ENCODE measurements at places on chromosomes 4 and X.

DNA sequence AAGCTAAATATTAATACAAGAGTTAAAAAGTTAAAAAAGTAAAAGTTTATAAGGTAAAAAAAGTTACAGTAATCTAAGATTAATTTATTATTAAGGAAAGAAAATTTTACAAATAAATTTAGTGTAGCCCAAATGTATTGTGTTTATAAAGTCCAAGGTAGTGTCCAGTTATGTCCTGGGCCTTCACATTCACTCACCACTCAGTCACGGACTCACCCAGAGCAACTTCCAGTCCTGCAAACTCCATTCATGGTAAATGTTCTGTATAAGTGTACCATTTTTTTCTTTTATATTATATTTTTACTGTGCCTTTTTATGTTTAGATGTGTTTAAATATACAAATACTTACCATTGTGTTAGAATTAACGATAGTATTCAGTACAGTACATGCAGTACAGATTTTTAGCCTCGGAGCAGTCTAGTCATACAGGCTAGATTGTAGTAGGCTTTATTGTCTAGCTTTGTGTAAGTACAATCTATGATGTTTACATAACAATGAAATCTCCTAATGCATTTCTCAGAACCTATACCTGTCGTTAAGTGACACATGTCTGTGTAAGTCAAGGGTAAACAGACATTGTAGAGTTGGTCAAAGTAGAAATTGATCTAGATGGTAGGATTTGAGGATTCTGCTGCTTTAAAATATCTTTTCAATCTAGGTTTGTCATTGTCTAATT is 197.7 kb downstream of the GC start:
- no peak for DNase-seq

DNA sequence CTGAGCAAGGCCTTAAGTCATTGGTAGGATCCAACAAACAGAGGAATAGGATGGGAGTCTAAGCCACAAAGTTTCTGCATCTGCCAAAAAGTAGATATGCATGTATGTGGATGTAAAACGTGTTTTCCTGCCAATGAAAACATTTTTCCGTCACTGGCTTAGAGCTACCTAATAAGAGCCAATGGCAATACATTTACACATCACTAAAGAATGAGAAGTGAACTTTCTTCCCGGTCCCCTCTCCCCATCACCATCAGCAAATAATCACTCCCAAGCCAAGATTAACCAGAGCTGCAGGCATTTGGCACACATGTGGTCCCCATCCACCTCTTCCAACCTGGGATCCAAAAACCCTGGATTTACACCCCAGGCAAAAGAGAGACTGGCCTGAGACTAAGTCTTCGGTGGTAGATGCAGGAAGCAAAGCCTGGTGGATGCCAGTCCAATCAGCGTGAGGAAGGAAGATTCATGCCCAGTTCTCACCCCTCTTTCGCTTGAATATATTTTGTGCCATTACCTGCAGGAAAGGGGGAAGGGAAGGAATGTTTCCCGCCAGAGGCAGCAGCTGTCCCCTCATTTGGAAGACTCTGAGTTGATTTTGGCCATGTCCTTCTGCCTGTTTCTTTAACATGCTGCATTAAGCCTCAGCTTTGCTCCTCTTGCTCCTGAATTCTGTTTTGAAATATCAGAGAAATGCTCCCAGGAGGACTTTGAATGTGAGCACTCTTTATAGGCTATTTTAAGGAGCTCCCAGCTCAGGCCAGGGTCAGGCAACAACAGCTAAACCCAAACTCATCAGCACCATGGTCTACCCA is 131.4 kb downstream of the CHIC2 start:
- no peak for DNase-seq

DNA sequence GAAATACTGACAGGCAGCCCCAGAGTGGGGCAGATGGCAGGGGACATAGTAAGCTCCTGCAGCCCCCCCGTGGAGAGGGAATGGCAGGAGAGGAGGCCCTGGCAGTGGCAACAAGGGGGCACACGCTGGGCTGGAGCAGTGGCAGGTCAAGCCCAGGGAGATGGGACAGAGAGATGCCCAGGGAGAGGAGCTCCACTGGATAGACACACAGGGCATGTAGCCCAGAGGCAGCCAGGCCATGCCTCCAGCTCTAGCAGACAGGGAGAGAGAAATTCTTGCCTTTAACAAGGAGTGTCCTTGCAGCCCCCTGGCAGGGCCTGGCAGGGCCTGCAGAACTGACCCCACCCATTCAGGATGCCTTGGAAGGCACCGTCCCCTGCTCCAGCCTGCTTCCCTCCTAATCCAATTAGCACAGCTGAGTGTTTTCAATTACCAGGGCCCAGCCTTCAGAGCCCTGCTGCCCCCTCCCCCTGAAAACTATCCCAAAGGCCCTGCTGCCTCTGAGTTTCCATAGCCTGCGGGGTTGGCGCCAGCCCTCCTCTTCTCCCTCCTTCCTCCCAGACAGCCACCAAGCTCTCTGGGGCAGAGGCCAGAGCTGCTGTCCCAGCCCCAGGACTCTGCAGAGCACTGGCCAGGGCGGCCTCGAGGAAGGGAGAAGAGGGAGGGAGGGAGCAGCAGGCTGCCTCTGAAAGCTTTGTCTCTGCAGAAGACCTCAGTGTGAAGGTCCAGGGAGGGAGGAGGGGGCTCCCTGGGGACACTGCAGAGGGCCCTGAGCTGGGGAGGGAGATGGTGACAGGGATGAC is 12.5 kb downstream of the L1CAM start:
- no peak for DNase-seq

DNA sequence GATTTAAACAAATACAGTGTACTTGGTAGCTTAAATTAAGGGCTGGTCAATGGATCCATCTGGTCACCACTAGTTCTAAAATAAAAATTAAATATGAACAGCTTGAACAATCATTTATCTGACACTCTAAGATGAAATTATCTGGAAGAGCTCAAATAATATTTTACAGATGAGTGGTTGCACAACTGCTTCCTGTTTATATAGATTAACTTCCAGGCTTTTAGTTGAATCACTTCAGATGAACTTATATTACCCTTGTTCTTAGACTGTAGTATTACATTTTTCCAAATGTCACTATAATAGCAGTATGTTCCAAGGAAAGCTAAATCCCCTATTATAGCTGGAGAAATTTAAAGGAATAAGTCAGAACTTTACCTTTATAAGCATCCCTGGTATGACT is 92.4 kb upstream of the SMIM10 start:
- DNase-seq, result no peak

DNA sequence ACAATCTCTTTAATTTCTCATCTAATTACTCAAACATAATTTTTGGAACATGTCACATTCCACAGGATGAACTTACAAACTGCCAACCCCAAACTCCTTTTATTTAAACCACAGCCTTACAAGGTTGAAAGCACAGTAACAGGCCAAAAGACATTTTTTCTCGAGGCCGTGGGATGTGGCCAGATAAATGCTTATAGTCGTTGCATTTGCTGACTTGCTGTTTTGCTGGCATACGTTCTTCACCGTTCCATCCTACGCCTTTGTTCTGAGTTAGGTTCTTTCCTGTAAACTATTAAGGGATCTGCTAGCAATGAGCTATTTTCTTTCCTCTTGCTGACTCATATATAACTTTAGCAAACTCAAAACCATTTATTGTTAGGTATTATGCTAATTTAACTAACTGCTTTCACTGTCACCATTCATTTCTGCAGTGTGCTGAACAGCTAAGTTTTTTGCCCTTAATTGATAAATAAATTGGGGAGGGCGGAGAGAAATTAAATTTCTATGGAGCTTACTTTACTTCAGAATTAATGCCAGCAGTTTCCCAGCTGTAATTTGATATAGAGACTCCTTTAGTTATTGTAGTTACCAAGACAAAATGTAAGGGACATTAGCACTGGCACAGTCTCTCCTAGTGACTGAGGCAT is 135.1 kb upstream of the PACRGL start:
- DNase-seq, result no peak

- DNase-seq, result no peak
Measured at GRCh38 chr4:120088507-120088906, 21.9 kb upstream of the MAD2L1 start.

GRCh38 chrX:106716004-106716403 is 10.5 kb upstream of the RNF128 start:
- no peak for DNase-seq
